Stimulated activated CD8-positive, alpha-beta memory T cell treated with anti-CD3 and anti-CD28 coated beads, Interleukin-7, amount 100 ng/mL, for 1 hour (primary cell): ENCODE measurements at places on chromosomes 1 and 21.

DNA sequence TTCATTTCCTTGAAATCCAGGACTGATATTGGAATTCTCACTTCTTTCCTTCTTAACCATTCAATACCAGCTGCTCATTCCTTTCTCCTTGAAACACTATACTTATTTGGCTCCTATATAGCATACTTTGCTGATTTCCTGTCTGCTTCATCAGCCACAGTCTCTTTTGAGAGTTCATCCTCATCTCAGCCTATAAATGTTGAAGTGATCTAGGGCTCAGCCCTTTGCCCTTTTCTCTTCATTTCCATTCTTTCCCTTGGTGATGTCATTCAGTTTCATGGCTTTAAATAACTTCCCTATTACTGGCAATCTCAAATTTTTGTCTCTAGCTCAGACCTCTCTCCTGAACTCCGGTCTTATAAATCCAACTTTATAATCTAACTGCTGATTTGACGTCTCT is 24.1 kb upstream of the RABGAP1L start:
- no peak for DNase-seq

- no peak for DNase-seq
Observed at GRCh38 chr21:30072496-30072895, 94.1 kb downstream of the CLDN17 start.

GRCh38 chr1:158016651-158017335 is 23.3 kb downstream of the KIRREL1 start:
- DNase-seq, result no peak

GRCh38 chr1:221806236-221806635 is 64.3 kb upstream of the DUSP10 start:
- no peak for DNase-seq

GRCh38 chr1:168783458-168784210 is 54.6 kb upstream of the DPT start:
- DNase-seq, result no peak
